ENCODE measurements at places on chromosomes 1 and 21. TPM values are rescaled to one million over a fixed set of nuclear protein-coding genes. Genes with fewer than 3 reads are reported as not detected.
A peak's percentile ranks its signal among the peaks of the same experiment; 100 is the strongest.

ESPN gene
- total RNA-seq: 0.44 TPM

DNA sequence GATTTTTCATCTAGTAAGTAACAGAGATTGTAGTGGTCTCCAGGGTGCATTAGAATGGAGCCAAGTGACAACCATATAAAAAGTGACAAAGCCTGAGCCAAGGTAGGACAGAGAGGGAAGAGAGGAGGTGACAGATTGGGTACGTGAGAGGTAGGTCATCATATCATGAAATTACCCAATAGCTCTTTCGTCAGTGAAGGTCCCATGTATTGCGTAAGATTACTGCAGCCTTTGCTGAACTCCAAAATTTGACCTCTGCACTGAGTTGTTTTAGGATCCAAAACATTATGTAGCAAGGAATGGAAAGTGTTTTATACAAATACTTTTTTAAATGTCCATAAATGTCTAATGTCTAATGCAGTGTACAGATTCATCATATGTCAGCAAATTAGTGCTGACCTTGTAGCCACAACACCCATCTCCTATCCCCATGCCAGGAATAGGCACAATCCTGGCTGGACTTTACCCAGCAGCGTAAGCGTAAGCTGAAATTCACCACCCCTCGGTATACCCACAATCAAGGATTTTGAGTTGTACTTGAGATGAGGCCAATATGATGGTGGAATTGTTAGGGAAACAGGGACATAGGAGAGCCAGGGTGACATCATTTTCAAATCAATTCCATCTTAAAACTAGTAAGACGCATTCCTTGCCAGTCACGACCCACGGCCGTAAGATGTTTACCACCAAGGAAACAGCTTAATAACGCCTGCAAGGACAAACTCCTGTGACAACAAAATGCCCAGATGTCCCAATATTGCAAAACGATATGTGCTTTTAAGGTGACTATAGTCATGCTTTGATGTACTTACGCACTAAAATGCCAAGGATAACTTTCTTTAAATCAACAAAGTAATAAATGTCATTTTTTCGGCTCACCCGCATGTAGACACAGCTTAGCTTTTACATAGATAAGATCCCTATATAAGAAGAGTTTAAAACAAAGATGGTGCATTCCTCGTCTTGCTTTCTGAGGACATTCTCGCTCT is 38.1 kb upstream of the GREM2 start:
- no peak for DNase-seq

- no peak for DNase-seq
Observed at GRCh38 chr1:201545851-201546492, 7.0 kb downstream of the NAV1 start.

DNA sequence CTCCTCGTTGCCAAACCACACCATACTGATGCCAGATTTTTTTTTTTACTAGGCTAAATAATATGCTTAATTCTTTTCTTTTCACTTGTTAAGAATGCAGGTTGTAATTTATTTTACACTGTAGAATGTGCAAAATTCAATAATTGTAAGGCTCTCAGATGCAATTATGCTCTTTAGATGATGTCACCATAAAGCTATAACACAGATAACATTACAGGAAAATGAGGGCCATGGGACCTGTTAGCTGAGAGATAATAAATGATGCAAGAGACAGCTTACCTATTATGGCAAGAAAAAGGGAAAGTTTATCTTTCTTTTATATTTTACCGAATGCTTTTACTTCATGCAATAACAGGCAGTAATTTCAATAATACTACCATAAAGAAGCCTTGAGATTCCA is 35.4 kb downstream of the CHRM3 start:
- no peak for DNase-seq

PSRC1 gene
- total RNA-seq: 2.3 TPM

NR5A2 gene
- 2.1 TPM for total RNA-seq

GRCh38 chr1:244952940-244953339 is 88.6 kb upstream of the HNRNPU start:
- DNase-seq: no peak

GRCh38 chr1:189859385-189859977 is 618.2 kb downstream of the BRINP3 start:
- DNase-seq: no peak

DNA sequence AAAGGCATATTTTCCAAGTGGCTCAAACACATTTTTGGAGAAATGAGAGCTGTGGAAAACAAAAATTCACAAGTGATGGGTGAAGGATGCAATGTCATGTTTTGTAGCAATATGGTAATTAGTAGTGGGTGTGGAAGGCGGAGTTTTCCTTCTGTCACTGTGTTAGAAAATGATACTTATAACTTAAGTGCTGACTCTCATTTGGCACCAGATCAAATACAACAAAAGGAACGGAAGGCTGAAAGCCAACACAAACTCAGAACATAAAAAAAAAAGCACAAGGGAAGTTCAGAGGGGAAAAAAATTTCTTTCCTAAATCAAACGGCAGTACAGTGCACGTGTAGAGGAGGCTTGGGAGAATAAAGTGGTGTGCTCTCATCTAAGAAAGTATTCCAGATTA is at the start of gene TNFSF18:
Gene TNFSF18 (minus strand): TSS at position 77 of the 400 bp plus-strand sequence. CDS start 45 bp downstream, at position 32.
- no peak for DNase-seq

- DNase-seq: no peak
Observed at GRCh38 chr1:9561429-9561828, 22.2 kb downstream of the SLC25A33 start.

DYNLT5 gene
- 1.9 TPM for total RNA-seq

DNA sequence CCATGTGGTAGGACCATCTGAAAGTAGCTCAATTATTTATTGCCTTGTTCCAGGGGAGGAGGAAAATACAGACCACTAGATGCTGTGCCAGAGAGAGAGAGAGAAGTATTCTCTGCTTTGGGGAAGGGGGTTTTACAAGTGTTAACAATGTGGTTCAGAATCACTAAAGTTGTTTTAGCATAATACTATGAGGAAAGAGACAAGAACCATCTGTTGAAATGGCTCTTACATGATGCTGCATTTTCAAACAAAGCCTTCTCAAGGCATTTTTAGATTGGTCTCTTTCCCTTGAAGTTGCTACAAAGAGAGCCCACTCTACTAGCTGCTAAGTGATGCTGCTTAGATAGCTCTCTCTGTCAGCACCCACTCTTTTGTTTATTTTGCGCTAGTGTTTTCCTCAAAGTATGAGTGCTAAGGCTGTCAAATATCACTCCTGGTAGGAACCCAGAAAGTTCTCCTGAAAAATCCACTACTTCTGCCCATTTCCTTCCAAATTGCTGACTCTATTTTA is 255.1 kb downstream of the NFIA start:
- DNase-seq: no peak

GRCh38 chr21:45984584-45985095 is 3.1 kb downstream of the COL6A1 start:
- DNase-seq: no peak

DNA sequence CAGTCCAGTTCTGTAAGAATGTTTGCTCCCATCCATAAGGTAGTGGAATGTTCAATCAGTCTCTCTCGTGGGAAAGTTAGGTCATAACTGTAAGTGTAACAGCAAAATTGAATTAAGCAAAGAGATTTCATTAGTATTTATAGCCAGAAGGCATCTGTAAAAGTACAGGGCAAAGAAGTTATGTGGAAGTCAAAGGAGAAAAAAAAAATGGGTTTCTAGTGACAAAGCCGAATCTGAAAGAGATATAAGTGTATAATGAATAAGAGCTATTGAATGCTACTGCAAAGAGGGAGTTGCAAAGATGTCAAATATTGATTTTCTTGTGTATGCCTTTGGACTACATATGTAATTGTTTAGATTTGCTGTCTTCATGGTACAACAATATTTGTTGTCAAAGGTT is 47.4 kb upstream of the FOXD3 start:
- DNase-seq: no peak

LINGO4 gene
- total RNA-seq: not detected

DNA sequence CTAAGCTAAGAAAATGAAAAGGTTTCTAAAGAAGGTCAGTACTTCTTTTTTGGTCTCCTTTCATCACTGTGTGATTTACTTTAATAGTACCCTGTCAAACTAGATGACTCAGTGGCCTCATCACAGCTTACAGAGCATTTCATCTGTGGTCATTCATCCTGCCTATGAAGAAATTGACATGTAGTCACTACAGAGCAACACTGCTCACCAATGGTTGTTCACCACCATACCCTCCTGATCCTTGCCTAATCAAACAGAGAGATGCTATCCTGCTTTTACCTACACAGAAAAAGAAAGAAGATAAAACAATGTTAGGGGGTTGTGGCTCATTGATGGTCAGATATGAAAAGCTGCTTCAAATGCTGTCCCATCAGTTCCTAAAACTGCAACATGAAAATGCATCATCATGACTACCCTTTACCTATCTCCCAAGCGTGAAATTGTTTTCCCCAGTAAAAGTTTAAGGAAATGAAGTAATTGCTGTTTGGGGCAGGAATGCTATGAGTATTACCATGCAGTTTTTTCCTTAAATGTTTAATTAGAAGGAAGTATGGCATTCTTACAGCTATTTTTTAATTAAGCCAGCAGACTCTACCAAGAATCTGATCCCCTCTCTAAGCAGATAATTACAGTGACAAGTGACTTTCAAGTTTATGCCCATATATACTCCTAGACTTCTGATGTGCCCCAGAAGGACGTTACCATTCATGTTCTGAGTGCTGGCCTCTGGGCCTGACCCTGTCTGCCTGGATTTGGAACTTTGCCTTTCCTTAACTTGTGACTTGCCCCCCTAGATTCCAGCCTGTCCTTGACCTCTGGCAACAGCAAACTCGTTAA is 46.1 kb upstream of the FBXO28 start:
- DNase-seq: no peak

- DNase-seq: peak; percentile 69
Observed at GRCh38 chr21:15210235-15210678, 145.5 kb upstream of the NRIP1 start.

TMEM269 gene
- not detected for total RNA-seq

GRCh38 chr21:20998456-20998789 is 214 bp downstream of the NCAM2 start:
- no peak for DNase-seq

C1orf174 gene
- 13.2 TPM for total RNA-seq

- no peak for DNase-seq
Observed at GRCh38 chr1:94875794-94876193, 51.1 kb downstream of the CNN3 start.

BMP8B gene
- 0.59 TPM for total RNA-seq

SERTAD4 gene
- total RNA-seq: 5.2 TPM

GRCh38 chr1:30888391-30888790 is 20.2 kb downstream of the SDC3 start:
- peak; percentile 67 for DNase-seq

GRCh38 chr1:213295860-213296259 is 244.8 kb downstream of the RPS6KC1 start:
- no peak for DNase-seq

DNA sequence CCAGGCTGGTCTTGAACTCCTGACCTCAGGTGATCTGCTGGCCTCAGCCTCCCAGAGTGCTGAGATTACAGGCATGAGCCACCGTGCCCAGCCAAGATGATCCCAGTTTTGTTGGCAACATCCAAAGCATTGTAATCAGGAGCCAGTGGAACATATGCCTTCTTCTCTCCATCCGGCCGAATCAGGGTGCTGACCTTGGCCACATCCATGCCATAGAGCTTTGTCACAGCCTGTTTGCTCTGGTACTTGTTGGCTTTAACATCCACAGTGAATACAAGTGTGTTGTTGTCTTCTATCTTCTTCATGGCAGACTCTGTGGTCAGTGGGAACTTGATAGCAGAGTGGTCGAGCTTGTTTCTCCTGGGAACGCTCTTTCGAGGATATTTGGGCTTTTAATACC is 17.1 kb downstream of the TNFRSF8 start:
- no peak for DNase-seq

DNA sequence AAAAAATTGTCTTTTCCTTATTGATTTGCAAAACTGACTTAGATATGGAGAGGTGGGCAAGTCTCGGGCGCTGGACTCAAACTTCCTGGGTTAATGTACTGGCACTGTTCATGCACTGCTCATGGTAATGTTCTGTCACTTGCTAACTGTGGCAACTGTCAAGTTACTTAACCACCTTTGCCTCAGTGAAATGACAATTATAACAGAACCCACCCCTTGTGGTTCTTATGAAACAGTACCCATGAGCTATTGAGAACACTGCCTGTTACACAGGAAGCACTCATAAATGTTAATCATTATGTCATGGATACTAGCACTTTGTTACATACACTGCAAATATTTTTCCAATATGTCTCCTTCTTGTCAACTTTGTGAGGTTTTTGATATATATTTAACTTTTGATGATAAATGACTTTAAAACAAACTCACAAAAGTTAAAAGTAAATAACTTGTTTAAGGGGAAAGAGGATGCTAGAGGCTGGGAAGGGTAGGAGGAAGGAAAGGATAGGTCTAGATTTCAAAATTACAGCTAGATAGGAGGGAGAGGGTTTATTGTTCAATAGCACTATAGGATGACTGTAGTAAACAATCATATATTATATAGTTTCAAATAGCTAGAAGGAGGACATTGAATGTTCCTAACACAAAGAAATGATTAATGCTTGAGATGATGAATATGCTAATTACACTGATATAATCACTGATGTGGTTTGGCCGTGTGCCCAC is 342.5 kb downstream of the ADGRL2 start:
- DNase-seq: no peak

All from left cardiac atrium (tissue), 4 donors.